Left renal pelvis (tissue), 4 donors: ENCODE measurements at places on chromosomes 3 and 15.
A peak's percentile ranks its signal among the peaks of the same experiment; 100 is the strongest.

- no peak for DNase-seq
Observed at GRCh38 chr15:44956388-44956787, at the start of gene TERB2. Gene TERB2 (plus strand): TSS chr15:44956687. CDS start chr15:44956719, 32 bp downstream.

GRCh38 chr15:39079296-39079847 lies 501.5 kb upstream of the THBS1 start:
- DNase-seq: no peak

- no peak for DNase-seq
Observed at GRCh38 chr3:35537265-35537664, 102.1 kb upstream of the ARPP21 start.

DNA sequence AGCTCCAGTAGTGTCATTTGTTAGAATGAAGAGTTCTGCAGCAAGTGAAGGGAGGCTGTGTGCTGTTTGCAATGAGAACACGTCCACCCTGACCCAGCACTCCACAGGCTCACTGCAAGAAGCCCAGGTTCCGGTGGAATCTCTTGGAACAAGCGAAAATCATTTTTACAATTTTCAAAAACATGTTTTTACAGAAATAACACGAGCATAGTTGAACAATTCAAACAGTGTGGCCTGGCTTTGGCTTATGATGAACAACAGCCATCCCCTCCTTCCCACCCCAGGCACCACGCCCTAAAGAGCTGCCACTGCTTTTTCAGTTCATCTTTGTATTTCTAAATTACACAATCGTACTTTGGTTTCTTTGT lies 59.5 kb upstream of the KY start:
- no peak for DNase-seq

DNA sequence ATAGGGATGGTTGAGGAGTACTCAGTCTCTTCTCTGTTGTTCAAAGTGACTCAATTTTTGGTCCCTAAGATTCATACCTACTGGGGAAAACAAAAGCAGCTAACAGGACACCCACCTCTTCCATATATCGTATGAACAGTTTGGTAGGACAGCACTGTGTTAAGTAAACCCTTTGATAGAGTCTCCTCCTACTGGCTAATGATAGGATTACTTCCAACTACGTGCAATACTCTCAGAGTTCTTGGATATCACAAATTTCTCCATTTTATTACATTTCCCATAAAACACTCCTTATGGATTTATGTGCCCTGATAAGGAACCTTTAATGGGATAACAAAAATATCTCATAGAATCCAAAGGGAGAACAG lies 200.2 kb upstream of the GOLGA6L4 start:
- DNase-seq: peak; percentile 14

GRCh38 chr15:58748040-58748851 lies 1.3 kb downstream of the ADAM10 start:
- DNase-seq: no peak

DNA sequence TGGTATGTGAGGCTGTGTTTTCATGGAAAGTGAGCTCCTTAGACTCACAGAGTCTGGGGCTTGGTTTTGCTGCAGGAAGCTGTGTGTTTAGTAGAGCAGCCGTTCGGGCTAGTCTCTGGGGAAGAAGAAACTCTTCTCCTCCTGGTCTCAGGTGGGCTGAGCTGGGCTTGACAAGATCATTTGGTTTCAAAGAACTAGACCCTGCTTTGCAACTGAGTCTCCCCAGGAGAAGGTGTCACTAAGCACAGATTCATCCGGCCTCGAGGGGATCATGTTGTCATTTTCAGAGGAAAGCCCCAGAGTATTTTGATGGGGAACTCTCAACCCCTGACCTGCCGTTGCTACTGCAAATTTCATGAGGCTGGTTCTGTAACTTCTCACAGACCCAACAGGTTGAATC lies 188.5 kb downstream of the FAM43A start:
- no peak for DNase-seq

DNA sequence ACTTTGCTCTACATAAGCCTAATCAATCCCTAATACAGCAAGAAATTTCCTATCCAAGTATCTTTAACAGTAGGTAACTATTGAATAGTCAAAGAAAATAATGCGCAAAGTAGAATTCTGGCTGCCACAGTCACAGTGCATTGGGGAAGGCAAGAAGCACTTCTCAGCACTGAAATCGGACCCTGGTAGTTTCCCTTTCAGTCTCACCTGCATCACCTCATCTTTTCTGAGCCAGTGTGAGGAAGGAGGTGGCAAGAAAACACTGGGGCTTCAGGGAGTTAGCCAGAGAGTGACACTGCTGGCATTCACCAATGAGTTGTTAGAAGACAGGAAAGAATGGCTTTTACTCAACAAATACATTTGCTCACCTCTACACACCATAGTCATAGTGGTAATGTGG lies 8.3 kb downstream of the TRIM42 start:
- DNase-seq: no peak

- DNase-seq: no peak
Observed at GRCh38 chr15:31352911-31353811, 26.5 kb downstream of the KLF13 start.

DNA sequence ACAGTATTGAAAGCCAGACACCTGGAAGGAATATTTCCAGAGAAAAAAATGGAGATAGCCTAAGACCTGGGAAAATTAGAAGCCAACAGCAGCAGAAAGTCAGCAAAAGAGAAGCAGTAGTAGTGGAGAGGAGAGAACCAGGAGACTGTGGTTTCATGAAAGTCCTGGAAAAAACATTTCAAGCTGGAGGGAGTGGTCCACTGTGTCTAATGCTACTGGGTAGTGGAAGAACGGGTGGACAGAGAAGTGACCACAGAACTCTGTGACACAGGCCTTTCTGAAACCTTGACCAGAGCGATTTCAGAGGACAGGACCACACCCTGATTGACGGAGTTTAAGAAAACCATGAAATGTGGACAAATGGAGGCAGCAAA lies 15.3 kb upstream of the SH3BP5 start:
- DNase-seq: no peak

DNA sequence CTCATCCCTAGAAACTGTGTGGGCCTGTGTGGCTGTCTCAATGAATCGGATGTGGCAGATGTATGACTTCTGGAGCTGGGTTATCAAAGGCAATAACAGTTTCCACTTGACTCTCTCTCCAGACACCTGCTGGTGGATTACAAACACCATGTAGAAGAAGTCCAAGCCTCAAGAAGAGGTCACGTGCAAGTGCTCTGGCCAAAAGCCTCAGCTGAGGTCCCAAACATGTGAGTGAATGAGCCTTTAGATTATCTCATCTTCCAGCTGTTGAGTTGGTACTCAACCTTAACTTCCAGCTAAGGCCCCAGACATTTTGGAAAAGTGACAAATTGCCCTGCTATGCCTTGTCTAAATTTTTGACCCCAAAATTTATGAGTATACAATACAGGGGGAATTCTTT lies 42.7 kb upstream of the IL12A start:
- DNase-seq: no peak

- DNase-seq: no peak
Observed at GRCh38 chr3:13617981-13618380, 69.1 kb downstream of the FBLN2 start.

GRCh38 chr3:9395570-9396300 lies 1.7 kb upstream of the SETD5 start:
- no peak for DNase-seq

DNA sequence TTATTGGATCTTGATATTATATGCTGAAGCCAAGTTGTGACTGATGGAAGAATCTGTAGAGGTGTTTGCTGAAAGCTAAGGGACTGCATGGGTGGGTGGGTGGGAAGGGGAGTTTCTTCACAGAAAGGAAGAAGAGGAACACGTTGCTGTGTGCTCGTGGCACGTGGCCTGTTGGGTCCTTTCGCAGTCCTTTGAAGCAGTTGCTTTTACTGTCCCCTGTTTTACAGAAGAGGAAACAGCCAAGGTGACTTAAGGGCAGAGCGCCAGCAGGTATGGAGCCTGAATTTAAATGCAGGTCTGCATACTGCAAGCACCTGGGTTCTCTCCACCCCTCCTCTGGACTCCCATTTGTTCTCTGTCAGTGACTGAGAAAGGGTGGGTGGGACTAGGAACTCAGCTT lies 59.4 kb upstream of the PRR23C start:
- DNase-seq: no peak

GRCh38 chr15:38609097-38609738 lies 44.6 kb upstream of the RASGRP1 start:
- no peak for DNase-seq

DNA sequence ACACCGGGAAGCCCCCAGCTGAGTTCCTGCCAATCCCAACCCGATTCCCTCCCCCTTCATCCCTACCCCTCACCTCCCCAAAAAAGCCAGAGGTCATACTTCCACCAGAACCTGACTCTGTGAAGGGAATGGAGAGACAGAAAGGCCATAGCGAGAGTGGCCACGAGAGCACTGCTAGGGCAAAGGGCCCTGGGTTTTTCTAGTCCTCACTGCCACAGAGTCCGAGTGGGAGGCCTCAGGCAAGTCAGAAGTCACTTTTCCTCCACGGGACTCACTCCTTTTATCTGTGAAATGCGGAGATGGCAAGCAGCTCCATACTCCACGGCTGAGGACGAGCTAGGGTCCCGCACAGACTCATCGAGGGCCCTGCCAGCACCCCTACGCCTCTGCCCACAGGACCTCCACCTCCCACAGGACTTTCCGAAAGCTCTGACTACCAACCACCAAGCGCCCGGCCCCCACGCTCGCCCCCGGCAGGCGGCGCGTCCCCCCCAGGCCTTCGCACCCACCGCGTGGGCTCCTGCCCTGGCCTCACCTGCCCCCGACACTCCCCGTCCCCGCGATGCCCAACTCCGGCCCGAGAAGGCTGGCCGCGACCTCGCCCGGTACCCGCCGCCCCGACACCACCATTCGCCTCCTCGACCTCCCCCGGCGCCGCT lies 792 bp downstream of the ATP13A3 start:
- no peak for DNase-seq

DNA sequence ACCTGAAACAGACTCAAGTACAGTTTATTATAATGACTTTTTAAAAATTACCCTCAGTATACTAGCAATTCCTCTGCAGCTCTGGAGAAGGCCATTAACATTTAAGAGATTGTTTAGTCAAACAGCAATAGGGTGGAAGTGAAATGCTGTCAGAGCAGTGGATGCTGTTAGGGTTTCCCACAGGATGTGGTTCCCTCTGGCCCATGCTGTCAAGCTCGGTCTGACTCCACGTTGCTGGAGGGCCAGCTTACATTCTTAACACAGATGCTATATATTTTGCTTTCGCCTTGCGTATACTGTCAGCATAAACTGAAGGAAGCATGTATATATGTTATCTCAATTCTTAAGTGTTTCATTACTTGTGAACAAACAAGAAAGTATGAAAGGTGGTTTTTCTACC lies 231.1 kb upstream of the COL8A1 start:
- DNase-seq: no peak

- DNase-seq: no peak
Observed at GRCh38 chr3:193305356-193305755, 64.3 kb downstream of the PLAAT1 start.

DNA sequence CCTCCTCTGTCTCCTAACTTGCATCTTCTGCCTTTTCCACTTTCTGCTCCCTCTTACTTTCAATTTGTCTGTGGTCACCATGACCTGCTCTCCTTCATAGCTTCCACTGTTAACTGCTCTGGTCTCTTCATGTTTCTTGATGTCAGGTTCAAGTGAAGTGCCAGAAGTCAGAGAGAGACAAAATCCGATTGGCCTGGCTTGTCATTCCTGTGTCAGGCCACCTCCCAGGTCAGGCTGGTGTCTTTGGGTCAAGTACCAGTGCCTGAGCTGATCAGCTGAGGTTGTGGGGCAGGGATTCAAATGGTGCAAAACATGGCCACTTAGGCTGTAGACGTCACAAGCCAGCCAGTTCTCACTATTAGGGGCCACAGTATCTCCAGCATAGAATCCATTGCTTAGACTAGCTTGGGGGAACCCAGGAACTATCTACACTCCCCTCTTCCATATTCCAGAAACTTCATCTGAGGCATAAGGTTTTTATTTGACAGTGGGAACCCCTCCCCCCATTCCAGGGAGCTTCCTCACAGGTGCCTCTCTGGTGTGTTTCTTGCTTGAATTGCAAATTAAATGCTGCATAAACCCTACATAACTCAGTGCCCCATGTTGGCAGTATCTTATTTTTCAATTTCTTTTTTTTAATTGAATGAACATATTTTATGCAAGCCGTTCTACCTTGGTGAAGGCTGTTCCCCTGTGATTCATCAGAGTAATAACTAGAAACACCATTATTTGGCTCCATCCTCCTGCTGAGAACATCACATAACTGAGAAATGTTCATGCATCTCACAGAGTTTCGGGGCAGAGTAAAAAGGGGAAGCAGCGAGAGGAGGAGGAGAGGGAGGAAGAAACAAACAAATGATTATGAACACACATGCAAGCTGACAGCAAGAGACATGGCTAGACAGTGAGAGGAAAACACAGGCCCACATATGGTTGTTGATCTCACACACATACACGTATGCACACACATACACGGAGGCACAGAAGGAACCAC lies 175.8 kb downstream of the TLE3 start:
- DNase-seq: no peak

DNA sequence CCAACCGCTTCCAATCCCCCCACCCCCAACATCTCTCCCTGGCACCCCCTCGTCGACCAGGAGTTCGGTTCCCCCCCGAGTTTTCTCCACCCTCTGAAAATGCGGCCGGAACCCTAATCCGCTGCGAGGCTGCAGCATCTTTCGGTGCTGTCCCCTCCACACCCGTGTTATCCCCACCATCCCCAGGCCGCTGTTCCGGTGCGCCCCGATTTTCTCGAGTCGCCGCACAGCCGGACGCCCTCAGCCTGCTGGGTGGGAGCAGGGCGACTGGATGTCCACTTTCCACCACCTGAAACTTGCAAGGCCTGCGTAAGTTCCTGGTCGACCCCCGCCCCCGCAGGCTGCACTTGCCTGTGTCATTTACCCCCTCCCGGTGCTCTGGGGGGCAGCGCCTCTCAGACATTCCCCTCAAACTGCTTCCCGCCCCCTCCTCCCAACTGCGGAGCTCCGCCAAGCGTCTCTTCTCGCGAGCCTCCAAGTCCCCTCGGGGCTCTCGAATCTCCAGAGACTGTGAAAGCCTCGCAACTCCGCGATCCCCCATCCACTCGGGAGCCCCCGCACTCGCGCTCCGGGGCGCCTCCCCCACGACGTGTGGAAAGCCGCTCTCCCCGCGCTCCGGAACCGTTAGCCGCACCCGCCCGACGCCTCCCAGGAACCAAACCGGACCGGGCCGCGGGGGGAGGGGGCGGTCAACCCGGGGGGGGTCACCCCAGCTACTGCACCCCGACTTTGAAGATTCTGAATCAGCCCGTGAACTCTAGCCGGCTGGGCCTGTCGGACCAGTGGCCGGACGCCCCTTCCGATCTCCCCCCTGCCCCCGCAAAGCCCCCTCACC lies 566 bp downstream of the ETV5 start:
- no peak for DNase-seq

GRCh38 chr3:123353850-123354233 lies 95.0 kb downstream of the ADCY5 start:
- DNase-seq: no peak

- no peak for DNase-seq
Observed at GRCh38 chr15:85592148-85592547, 202.6 kb downstream of the KLHL25 start.

DNA sequence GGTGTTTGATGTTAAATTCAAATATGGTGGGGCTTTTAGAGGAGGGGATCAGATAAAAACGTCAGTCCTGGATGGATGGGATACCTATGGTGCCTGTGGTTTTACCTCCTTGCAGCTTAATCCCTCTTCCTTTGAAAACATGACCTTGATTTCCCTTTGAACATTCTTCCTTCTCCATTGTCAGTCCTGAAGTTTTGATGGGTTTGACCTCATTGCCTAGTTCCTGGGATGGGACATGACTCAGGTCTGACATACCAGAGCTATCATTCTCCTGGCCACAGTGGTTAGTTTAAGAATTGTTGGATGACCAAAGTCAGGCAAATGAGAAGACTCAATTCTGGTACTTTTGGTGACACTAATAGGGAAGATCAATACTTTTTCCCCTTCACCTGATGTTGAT lies 87.2 kb downstream of the PRICKLE2 start:
- no peak for DNase-seq
